ENCODE measurements at places on chromosomes 5 and 9.

DNA sequence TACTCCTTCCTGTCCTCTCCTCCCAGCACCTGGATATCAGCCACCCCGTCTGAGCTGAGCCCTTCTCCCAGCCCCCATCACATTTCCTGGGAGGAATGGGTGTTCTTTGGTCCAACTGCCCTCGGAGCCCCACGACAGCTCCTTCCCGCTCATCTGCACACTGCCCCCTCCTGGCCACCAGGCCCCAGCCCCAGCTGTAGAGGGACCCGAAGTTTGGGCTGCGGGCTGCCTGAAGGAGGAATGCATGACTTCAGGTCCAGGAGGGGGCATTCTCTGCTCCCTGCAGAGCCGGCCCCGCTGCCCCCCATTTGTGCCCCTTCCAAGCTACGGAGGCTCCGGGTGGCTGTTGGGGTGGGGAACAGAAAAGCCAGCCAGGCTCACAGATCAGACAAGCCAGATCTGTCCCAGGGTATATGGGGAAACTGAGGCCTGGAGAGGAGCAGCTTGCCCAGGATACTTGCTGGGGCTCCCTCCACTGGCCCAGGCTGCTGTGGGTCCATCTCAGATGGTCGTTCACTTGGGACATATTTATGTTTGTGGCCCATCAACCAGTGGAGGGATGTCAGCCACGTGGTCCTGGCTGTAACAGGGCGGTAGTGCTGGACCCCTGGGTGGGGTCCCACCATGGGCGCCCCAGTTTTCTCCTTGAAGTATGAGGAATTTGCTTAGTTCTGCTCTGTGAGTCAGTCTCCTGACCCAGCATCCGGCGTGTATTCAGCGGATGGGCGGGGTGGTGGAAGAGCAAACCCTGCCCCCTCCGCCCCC, 33.1 kb downstream of the DAB2IP start:
- peak; percentile 20 for DNase-seq

GRCh38 chr5:59002162-59002825, 419.4 kb downstream of the RAB3C start:
- no peak for DNase-seq

- DNase-seq, result no peak
Observed at GRCh38 chr9:3125602-3126405, 281.9 kb upstream of the PUM3 start.

DNA sequence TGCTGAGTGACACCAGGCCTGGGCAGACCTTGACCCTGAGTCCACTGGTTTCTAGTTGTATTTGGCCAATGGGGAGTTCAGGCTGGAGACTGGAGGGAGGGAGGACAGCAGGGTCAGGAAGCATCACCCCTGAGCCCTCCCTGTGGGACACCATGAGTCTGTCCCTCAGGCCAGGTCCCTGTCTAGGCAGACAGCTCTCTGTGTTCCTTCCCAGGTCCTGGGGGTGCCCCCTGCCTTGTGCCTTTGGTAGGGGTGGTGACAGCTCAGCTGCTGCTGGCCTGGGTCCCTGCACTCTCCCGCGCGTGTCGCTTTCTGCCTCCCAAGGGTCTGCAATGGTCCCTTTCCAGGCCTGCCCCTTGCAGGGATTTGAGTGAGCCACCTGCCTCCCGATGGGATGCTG, 125.5 kb downstream of the OLFM1 start:
- no peak for DNase-seq

DNA sequence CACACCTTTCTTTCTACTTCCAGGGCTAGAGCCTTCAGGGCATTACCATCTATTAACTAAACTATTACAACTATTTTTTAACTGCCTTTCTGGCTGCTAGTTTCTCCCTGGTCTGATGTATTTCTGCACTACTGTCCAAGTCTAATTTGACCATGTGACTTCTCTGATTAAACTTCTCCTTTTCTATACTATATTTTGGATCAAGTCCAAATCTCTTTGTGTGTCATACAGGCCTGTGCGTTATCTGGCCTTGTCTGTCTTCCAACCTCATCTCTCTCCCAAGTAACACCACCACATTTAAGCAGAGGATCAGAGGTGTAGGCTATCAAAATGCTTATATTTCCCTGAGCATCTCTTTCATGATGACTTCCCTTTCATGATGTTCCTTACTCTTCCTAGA, 47.2 kb upstream of the OR13F1 start:
- no peak for DNase-seq

DNA sequence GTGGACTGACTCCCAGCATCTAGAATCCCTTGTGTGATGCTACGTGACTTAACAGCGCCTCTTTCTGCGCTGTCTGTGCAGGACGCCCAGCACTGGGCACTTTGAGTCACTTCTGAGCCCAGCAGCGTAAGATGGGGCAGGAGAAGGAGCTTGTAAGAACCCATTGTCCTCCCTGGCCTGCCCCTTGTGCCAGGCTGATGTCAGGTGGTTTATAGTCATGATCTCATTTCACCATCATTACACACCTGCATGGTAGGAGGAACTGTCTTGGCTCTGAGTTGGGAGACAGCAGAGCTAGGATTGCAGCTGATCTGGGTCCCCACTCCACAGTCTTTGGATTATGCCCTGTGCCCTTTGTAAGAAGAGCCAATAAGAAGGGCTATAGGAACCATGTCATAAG, 12.2 kb downstream of the ERGIC1 start:
- no peak for DNase-seq

DNA sequence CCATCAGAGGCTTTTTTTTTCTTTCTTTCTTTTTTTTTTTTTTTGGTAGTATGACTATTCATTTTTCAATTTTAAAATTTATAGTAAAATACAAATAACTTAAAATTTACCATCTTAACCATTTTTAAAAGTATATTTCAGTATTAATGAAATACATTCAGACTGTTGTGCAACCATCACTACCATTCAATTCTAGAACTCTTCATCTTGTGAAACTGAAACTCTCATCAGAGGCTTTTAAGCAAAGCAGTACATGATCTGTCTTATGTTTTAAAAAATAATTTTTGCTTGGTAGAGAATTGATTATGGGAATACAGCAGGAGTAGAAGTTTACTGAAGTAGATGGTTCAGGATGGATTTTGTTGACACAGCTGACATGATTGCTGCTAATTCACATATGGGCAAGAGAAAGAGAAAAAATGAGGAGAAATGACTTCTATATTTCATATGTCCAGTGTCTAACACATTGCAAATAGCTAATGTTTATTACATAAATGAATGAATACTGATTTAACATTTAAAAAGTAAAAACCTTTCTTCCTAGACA, 13.4 kb downstream of the ELOVL7 start:
- no peak for DNase-seq

GRCh38 chr9:27939186-27939585, 365.9 kb upstream of the C9orf72 start:
- no peak for DNase-seq
